ENCODE measurements at places on chromosomes 4 and X.

GRCh38 chr4:37109756-37110155 is 134.8 kb upstream of the NWD2 start:
- no peak for DNase-seq

DNA sequence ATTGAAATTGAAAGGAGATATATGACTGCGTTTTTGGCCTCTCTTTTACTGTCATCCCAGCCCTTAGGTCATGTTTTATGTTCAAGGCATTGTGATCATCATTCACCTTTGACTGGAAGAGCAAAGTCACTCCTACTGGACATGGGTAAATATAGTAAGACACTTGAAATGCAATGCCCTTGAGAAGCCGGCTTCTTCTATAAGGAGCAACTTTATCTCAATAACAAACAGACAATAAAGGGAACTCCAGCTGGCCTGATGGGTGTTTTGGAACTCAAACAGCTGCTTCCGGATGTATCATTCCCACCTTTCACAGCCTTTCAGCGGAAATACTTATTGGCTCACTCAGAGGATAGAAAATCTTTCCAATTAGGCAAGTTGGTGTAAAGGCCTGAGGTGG is 65.1 kb upstream of the C4orf54 start:
- no peak for DNase-seq

GRCh38 chrX:151773434-151773833 is 38.9 kb downstream of the CNGA2 start:
- no peak for DNase-seq

DNA sequence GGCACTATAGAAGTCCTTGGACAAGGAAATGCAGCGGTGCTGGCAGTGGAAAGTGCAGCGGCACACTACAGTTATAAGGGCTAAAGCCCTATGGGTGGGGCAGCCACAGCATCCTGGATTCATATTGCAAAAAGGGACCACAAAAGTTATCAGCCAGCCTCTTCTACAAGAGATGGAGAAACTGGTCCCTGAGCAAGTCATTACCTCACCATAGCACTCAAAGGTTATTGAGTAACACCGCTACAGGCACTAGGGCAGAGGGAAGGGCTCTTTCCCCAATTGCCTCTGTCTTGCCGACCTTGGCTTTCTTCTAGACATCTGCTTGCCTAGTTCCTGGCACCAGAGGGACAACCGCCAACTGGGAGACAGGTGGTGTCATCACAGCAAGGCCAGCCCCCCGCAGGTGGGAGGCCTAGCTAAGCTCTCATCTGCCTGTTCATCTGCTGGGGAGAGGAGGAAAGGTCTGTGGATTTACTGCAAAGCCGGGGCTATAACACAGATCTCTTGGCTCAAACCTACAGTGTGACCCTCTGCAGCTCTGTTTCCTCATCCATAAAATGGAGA is 600.0 kb downstream of the BCOR start:
- DNase-seq = no peak

All from RWPE1 (cell line).